Fibroblast of upper back skin (primary cell): ENCODE measurements at places on chromosomes 5 and 9.

GRCh38 chr9:128121924-128122808, 5.4 kb downstream of the PTGES2 start:
- DNase-seq: no peak

GRCh38 chr9:98656511-98656910, 52.2 kb downstream of the GABBR2 start:
- no peak for DNase-seq

DNA sequence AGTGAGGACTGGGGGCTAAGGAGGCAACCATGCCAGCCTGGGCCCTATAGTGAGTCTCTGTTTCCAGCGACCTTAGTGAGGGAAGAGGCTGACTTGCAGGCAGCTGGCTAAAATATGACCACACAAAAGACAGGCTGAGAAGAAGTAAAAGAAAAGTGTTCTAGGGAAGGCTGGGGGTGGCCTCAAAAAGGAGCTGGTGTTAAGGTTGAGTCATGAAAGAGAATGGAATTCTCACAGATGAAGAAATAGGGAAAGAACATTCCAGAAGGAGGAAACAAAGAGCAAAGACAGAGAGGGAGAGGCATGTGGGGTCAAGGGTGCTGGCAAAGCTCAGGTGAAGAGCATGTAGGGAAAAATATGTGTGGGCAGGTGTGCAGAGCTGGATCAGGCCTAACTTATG, 302.7 kb upstream of the RFX3 start:
- DNase-seq: peak; percentile 79

DNA sequence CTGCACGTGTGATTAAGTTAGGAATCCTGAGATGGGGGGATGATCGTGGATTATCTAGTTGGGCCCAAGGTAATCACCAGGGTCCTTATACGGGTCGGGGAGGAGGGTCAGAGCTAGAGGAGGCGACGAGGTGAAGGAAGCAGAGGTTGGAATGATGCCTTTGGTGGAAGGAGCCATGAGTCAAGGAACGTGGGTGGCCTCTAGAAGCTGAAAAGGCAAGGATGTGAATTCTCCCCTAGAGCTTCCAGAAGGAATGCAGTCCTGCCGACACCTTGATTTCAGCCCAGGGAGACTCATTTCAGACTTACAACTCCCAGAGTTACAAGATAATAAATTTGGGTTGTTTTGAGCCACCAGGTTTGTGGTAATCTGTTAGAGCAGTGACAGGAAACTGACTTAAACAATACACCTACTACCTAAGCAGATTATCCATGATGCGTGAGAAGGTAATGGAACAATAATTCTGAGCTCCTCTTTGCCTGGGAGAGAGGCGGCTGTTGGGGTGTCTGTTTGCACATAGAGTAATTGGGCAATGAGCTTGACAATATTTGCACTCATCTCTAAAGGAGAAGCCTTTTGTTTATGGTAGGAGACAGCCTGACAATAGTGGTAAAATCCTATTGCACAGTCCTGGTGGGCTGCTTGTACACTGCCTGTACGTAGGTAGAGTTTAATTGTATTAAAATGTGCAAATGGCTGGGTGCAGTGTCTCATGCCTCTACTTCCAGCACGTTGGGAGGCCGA, 129.3 kb upstream of the IER5L start:
- DNase-seq: no peak

- DNase-seq: peak; percentile 73
These were observed 2.4 kb downstream of the SAPCD2 start for GRCh38 chr9:137067860-137068538.

DNA sequence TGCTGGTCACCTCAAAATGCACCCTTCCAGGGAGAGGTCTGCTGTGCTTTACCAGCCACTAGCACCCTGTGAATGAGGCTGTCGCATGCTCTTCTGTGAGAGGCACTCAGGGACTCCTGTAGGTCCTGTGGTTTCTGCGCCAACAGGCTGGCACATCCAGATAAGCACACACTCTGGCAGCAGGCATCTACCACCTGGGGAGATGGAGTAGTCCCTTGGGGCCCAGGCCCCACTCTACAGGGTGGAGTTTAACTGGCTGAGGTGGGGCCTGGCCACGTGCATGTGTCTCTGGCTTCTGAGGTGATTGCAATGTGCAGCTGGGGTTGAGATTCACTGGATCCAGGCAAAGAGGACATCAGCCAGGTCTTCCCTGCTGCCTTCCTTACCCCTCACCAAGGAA, 32.3 kb downstream of the TMEM174 start:
- no peak for DNase-seq

GRCh38 chr9:14941501-14942405, 31.5 kb upstream of the FREM1 start:
- DNase-seq: peak; percentile 32

GRCh38 chr5:90226433-90227099, 183.0 kb downstream of the CETN3 start:
- no peak for DNase-seq

DNA sequence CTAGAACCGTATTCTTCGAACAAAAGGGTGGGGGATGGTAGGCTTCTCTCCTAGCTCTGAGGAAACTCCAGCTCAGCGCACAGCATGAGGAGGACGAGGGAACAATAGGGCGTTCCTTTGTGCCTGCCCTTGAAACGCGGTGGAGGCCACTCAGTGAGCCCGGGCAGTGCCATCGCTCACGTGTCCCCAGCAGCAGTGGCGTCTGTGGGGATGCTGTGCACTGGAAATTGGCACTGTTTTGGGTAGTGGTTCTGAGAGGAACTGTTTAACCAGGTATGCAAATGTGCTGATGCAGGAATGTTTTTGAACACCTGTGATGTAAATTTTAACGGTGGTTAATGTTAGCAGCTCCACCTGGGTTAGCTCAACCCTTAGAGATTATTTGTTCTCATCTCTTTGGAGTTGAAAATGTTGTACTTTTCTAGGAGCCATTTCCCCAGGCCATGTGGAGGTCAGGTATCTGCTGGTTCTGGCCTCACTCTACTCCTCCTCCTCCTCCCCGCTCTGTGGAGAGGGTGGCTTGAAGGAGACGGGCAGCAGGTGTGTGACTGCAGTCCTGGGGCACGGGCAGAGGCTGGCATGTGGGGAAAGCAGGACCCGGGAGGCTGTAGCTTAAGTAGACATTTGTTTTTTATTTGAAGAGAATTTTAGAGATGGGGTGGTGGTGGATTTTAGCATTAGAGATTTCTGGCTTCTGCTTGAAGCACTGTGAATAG, 48.3 kb downstream of the EHMT1 start:
- DNase-seq: no peak

DNA sequence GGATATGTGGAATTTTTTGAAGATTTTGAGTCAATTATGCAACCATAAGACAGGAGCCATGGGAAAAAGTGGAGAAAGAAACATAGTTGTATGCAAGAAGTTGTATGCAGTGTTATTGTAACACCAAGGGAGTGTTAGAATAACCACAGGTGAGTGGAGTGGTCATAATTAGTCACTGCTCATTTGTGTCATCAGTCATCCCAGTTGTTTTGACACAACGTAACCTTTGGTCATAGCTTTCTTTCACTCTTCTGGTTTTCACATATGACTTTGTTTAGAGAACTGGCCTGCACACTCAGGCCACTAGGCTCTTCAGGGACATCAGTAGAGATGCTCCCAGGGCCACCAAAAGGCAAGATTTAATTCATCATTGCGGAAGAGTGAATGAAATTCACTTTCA, 158.7 kb upstream of the HMHB1 start:
- DNase-seq: no peak

- no peak for DNase-seq
These were observed 395 bp downstream of the IL33 start for GRCh38 chr9:6216002-6216401.

DNA sequence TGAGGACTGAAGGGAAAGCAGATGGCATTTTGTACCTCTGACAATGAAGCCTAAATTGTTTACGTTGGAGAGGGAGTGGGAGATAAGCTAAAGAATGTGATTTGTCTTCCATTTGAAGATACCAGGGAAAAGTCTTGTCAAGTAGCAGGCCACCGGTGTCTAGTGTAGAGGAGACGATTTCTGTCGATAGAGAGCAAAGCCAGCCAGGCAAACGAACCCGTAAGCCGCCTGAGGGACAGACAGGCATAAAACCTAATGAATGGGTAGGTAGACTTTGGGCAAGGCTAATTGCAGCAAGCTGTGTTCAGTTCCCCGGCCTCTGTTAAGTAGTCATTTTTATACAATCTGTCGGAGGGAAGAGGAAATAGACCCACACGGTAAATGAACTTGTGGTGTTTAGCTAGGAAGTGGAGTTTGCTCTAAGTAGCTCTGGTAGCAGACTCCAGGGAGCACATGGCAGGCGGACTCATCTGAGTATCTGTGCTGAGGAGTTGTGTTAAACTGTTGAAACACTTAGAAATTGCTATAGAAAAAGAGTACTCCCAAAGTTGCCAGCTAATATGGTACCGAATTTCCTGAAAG, 28.8 kb downstream of the SMARCA2 start:
- no peak for DNase-seq

GRCh38 chr9:137614631-137615386, 4.0 kb upstream of the EHMT1 start:
- no peak for DNase-seq
